ENCODE measurements at places on chromosomes 12 and 14.
A peak's percentile ranks its signal among the peaks of the same experiment; 100 is the strongest.

DNA sequence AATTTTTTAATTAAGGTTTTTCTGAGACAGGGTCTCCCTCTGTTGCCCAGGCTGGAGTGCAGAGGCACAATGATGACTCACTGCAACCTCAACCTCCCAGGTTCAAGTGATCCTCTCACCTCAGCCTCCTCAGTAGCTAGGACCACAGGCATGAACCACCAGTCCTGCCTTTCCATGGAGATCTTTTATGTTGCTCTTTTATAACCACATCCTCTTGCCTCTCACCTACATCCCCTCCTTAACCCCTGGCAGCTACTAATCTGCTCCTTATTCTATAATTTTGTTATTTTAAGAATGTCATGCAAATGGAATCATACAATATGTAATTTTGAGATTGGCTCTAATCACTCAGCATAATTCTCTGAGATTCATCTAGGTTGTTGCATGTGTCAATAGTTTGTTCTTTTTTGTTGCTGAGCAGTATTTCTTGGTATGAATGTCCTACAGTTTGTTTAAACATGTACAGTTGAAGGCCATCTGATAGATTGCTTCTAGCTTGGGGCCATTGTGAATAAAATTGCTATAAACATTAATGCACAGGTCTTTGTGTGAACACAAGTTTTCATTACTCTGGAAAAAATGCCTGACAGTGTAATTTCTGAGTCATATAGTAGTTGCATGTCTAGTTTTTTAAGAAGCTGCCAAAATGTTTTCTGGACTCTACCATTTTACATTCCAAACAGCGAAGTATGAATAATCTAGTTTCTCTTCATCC is 249.2 kb upstream of the AMIGO2 start:
- DNase-seq, result no peak

DNA sequence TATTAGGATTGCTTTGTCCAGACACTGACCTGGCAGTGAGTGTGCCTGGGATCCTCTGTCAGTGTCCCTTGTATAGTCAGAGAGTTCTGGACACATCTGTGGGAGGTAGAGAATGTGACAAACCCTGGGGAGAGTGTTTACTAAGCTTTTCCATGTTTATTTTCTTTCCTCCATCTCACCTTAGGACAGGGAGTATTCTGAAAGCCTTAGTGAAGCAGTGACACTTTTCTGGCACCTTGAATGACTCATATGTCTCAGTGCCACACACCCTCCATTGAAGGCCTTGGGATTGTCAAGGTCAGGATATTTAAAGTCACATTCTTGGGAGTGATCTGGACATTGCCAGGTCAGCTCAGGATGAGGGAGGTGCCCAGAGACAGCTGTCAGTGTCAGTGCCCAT is 34.9 kb upstream of the CTDSP2 start:
- DNase-seq, result no peak

GRCh38 chr12:6526766-6527525 is 7.4 kb upstream of the GAPDH start:
- no peak for DNase-seq

DNA sequence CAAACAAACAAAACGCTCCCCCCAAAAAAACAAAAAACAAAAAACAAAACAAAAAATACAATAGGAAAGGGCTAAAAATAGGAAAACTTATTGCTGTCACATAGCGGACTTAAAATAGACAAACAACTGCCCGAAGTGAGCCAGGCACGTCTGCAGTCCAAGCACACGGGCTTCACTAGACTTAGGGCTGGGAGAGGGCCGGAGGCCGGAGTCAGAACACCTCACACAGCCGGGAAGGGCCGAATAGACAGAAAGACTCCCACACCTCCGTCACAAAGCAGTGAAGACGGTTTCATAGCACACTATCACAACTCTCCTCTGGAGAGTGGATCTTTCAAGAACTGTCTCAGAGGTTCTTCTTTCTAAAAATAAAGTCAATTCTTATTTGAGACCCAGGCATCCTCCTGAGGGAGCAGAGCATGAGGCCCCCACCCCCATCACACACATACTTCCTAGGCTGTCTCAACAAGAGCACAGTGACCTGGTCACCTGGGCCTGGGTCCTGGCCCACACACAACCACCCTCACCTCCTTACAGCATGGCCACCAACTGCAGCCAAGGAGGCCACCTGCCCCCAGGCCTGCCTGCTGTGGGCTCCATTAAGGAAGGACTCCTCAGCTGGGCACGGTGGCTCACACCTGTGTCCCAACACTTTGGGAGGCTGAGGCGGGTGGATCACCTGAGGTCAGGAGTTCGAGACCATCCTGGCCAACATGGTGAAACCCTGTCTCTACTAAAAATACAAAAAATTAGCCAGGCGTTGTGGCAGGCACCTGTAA is 6.7 kb downstream of the BAG5 start:
- no peak for DNase-seq

- DNase-seq, result peak; percentile 9
Observed at GRCh38 chr12:105741786-105742566, 396.8 kb downstream of the NUAK1 start.
